ENCODE measurements at places on chromosomes 13 and 19.

- no peak for DNase-seq
These were observed 722 bp upstream of the TIMM50 start for GRCh38 chr19:39479916-39480315.

GRCh38 chr13:83816081-83816480 is 66.2 kb downstream of the SLITRK1 start:
- DNase-seq = no peak

- no peak for DNase-seq
These were observed 15.2 kb downstream of the PHLDB3 start for GRCh38 chr19:43489310-43489709.

DNA sequence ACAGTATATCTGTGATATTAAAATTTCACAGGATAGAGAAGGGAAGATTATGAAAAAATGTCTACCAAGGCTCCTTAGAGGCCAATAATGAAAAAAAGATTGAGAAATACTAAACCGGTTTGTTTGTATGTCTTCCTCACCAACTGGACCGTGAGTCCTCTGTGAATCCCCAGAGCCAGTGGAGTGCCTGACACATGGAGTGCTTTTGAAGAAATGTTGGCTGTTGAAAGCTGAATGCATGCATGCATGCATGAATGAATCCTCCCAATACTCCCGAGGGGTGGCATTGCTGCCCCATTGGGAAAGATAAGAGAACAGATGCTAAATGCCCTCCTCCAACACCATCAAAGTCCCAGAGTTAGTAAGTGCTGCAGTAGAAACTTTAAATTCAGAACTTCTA is 152.7 kb upstream of the SERP2 start:
- DNase-seq = no peak

DNA sequence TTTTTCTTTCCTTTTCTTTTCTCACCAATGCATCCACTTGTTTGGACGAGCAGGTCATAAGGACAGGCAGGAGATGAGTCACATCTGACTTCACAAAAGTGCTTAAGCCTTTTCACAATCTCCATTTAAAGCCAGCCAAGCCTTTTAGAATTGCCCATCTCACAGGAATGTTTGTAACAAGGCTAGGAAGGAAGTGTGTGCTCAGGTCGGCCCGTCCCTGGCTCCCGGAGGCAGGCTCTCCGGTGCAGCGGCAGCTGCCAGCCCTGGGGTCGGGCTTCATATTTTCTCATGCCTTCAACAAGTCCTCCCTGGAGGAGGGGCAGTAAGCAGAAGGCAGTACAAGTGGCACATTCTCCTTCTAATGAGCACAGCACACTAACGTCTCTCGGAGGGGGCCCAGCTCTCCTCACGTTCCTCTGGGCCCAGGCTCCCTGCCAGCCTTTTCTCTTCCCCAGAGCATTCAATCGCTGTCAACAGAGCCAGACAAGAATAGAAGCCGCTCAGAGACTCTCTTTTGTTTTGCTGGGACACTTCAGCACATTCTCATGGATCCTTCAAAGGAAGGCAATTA is 180.5 kb downstream of the COL4A1 start:
- DNase-seq = peak; percentile 93

DNA sequence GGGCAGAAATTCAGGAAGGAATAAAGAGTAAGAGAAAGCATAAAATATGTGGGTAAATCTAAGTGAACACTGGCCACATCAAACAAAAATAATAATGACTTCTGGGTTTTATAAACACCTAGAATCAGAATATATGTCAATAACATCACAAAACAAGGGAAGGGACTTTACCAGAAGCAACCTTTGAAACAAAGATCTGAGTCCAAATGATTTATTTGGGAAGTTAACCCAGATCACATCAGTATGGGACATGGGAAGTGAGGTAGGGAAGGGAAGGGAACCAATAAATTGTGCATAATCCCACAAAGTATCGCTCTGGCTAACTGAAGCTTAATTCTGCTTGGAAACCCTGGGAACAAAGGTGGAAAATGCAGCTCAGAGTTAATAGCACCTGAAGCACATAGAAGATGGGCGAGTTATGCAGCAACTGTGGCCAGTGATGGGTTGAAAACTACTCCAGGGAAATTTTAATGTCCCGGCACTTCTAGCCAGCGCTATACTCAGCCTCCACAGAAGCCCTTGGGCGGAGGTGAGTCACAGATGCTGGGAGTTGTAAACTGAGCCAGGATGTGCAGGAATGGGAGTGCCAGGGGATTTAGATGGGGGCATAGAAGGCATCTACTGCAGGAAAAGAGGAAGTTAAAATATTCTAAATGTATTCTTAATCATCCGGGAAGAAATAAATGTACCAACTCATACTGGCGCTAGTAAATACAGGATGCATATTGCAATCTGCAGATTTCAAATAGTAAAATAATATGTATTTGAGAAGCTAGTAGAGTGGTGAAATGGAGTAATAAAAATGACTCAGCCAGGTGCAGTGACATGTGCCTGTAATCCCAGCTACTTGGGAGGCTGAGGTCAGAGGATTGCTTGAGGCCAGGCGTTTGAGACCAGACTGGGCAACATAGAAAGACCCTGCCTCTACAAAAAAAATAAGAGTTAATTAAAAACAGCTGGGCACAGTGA is 34.2 kb upstream of the CEBPG start:
- DNase-seq = no peak

GRCh38 chr19:18168673-18169381 is 4.8 kb upstream of the IFI30 start:
- no peak for DNase-seq

DNA sequence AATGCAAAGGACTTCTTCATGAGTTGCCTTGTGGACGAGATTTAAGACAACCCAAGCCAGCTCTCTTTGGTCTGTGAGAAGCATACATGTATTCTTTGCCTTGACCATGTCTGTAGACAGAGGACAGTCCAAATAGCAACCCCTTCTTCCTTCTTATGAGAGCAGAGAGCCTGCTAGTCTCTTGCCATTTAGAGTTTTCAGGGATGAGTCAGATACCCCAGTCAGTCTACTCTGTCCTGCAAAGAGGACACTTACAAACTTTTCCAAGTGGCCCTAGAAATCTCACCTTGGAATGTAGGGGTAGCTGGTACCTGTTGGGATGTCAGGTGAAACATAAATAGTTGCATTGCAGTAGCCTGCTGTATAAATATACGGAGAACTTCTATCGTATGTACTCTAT is 36.7 kb downstream of the DNAJC3 start:
- DNase-seq = no peak
